ENCODE measurements at places on chromosomes 13 and 19. TPM values are rescaled to one million over a fixed set of nuclear protein-coding genes. Genes with fewer than 3 reads are reported as not detected.

The WDR88 gene
- total RNA-seq, result not detected

The TPT1 gene
- 1,928 TPM for total RNA-seq

The ADGRE2 gene
- not detected for total RNA-seq

The LSR gene
- total RNA-seq, result 214 TPM

The GJA3 gene
- not detected for total RNA-seq

The PRSS57 gene
- not detected for total RNA-seq

The LGALS7B gene
- not detected for total RNA-seq

The AMER2 gene
- total RNA-seq, result not detected
